ENCODE measurements at places on chromosomes 12 and 14. TPM values are rescaled to one million over a fixed set of nuclear protein-coding genes. Genes with fewer than 3 reads are reported as not detected.
A peak's percentile ranks its signal among the peaks of the same experiment; 100 is the strongest.

FRS2 gene
- total RNA-seq: 21.7 TPM

RHEBL1 gene
- total RNA-seq: 5.1 TPM

RTL1 gene
- not detected for total RNA-seq

DNA sequence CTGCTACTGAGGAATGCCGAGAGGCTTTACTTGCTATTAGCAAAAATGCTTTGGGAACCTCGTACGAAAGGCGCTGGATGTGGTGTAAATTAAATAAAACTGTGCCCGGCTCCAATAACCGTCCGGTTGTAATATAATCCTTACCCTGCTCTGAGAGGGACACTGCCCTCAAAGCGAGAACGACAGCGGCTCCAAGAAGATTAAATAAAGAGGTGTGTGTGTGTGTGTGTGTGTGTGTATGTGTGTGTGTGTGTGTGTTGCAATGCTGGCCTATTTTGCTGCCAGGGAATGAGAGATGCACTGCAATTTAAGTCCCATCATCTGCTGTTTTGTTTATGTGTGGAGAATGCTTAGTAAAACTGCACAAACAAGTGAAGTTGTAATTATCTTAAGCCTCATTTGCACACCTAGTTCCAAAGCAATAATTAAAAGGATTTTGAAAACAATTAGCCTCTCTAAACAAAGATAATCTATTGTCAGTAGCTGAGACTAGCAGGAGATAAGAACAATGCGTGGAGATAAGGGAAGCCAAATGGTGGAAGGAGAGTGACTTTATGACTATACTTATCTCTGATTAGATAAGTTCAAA, 1.2 kb upstream of the SIX1 start:
- DNase-seq: no peak
- no peak overlapping the region for H3K4me3 ChIP-seq
- no peak overlapping the region for H3K27ac ChIP-seq
- peaks cover 53% of the 10 kb centered on the region for H3K4me1 ChIP-seq

DNA sequence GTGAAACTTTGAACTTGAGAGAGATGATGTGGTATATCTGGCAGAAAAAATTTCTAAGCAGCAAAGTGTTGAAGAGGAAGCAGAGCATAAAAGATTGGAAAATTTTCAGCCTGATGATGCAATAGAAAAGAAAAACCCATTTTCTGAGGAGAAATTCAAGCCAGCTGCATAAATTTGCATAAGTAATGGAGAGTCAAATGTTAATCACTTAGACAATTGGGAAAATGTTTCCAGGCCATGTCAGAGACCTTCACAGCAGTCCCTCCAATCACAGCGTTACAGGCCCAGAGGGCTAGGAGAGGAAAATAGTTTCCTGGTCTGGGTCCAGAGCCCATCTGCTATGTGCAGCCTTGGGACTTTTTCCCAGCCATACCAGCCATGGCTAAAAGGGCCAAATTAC, 469.0 kb upstream of the FOXG1 start:
- H3K36me3 ChIP-seq: no peaks in the 10 kb centered on the region
- no peaks in the 10 kb centered on the region for H3K4me1 ChIP-seq
- H3K27ac ChIP-seq: no peak overlapping the region
- no peak for DNase-seq
- H3K27me3 ChIP-seq: no peaks in the 10 kb centered on the region
- no peak overlapping the region for H3K4me3 ChIP-seq

GRCh38 chr14:67963960-67964812, 144.6 kb downstream of the RAD51B start:
- H3K27ac ChIP-seq: no peak overlapping the region
- H3K36me3 ChIP-seq: no peaks in the 10 kb centered on the region
- H3K27me3 ChIP-seq: no peaks in the 10 kb centered on the region

- H3K36me3 ChIP-seq: no peaks in the 10 kb centered on the region
- no peak overlapping the region for H3K27ac ChIP-seq
- DNase-seq: peak; percentile 46
- no peaks in the 10 kb centered on the region for H3K4me1 ChIP-seq
Observed at GRCh38 chr14:106039400-106039799, 513.0 kb downstream of the TMEM121 start.

- H3K27me3 ChIP-seq: peaks cover 13% of the 10 kb centered on the region
- no peaks in the 10 kb centered on the region for H3K36me3 ChIP-seq
- no peak overlapping the region for H3K4me3 ChIP-seq
- no peak for DNase-seq
Observed at GRCh38 chr14:62126879-62127478, 364.8 kb downstream of the SNAPC1 start.

GRCh38 chr14:21229821-21230220, 39.4 kb downstream of the HNRNPC start:
- peaks cover 52% of the 10 kb centered on the region for H3K4me1 ChIP-seq
- no peak for DNase-seq
- no peak overlapping the region for H3K4me3 ChIP-seq

DNA sequence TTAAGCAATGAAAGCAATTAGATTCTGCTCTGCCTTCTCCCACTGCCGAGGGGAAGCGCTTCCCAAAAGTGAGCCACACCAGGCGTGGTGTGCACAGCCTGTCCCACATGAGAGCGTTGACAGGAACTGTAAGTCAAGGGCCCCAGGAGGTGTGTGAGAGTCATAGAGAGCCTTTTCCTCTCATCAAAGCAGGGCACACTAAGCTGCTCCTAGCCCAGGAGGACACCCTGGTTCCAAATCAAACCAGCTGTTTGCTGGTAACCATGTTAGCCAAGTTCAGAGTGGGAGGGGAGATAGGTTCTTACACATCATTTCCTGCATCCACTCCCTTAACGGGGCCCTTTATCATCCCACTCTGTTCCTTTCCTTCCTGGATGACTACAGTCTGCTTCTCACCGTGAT, 98.3 kb downstream of the SPTSSA start:
- no peaks in the 10 kb centered on the region for H3K27me3 ChIP-seq
- no peak overlapping the region for H3K4me3 ChIP-seq
- no peak overlapping the region for H3K27ac ChIP-seq
- H3K4me1 ChIP-seq: no peaks in the 10 kb centered on the region
- H3K36me3 ChIP-seq: no peaks in the 10 kb centered on the region
- no peak for DNase-seq

DNA sequence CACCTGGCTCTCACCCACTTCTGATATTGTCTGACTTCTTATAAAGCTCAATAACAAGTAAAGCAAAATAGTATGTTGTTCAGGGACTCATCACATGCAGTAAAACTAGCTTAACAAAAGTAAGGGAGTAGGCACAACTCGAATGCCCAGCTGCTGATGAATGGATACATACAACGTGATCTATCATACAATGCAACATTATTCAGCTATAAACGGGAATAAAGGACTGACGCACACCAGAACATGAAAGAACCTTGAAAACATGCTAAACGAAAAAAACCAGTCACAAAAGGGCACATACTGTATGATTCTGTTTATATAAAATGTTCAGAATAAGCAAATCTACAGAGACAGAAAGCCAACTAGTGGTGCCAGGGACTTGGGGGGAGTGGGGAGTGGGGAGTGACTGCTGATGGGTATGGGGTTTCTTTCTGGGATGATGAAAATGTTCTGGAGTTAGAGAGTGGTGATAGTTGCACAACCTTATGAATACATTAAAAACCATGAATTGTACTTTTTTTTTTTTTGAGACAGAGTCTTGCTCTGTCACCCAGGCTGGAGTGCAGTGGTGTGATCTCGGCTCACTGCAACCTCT, 11.1 kb downstream of the PLBD2 start:
- no peak overlapping the region for H3K27ac ChIP-seq
- H3K36me3 ChIP-seq: peaks cover 7% of the 10 kb centered on the region
- H3K4me3 ChIP-seq: no peak overlapping the region
